NCI-H2081 (cell line): ENCODE measurements at places on chromosomes 5 and 9.

DNA sequence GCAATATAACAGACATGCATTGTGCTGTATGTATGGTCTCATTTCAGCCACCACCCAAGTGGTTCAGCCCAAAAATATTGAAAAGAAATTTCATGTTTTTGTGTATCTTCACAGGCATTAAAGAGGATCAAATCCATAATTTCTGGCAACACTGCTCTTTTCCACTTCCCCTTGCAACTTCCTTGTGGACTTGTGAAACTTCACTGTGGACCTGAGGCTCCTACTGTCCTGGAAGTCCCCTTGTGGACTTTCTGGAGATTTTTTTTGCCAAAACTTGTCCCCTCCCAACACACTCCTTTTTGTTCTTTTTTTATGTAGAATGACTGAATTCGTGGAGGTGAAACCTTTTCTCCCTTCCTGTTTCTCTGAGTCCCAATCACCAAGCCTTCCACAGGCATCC lies 14.3 kb downstream of the OTULINL start:
- no peak for DNase-seq

- DNase-seq: no peak
Measured at GRCh38 chr5:45692481-45692880, 3.7 kb downstream of the HCN1 start.

DNA sequence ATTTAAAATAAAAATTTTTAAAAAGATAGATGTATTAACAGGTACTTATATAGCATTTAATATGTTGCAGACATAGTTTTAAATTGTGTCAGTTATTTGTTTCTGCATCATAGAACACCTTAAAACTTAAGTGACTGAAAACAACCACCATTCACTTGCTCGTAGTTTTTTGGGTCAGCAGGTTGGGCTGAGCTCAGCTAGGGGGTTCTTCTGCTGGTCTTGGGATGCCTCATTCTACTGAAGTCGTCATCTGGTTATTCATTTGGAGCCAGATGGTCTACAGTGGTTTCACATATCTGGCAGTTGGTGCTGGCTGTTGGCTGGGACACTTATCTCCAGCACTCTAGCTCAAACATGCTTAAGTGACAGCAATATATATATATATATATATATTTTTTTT lies 29.6 kb downstream of the PSAT1 start:
- no peak for DNase-seq

DNA sequence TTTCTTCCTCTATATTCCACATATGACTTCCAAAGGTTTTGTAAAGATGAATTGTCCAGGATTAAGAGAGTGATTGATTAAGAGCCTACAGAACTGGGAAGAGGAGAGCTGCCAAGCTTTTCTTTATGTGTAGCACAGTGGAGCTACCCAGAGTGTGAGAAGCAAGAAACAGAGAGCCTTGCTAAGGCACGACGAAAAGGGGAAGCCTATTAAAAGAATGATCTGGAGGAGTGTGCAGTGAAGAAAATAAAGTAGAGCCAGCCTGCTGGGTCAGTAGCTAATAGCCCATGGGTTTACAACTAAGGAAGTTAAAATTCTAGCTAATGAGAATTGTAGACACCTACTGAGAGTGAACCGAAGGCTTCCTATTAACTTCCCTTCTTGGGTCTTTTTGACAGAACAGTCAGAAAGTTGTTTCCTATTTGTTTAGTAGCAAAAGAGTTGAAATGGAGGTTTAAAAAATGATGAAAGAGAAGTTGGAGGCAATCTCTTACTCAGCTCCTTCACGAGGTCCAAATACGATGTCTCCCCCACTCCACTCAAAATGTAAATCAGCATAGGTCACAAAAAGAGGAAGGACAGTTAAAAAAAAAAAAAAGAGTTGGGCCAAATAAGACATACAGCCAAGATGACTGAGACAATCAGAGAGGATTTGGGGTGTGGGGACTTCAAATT lies 957 bp upstream of the PRR16 start:
- DNase-seq: no peak

DNA sequence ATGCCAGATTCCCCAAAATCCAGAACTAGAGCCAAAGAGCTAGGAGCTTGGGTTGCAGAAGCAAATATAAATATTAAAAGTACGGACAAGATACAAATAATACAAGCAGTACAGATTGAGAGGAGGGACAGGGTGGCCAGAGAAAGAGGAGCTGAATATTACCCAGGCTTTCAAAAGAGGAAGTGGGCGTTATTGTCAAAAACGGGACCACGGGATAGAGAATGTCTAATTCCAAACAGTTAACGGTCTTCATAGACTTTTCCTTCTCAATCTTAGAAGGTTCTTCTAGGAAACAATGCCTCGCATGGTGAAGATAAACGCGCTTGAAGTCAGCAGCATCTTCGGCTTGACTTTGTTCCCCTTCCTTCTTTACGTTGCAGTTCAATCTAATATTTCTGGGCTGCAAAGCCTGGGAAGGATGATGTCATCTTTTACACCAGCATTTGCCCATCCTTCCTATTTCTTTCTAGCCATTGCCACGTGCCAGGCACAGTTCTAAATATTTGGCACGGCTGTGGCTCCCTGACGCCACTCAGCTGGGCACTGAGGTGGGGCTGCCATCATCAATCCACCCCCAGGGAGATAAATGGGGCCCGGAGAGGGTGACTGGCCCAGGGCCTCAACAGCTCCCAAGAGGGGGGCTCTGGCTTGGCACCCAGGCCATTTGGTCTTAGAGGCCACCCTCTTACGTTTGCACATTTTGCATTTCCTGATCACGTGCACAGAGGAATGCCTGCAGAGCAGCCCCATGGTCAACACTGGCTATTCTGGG lies 16.3 kb upstream of the OLFM1 start:
- no peak for DNase-seq

DNA sequence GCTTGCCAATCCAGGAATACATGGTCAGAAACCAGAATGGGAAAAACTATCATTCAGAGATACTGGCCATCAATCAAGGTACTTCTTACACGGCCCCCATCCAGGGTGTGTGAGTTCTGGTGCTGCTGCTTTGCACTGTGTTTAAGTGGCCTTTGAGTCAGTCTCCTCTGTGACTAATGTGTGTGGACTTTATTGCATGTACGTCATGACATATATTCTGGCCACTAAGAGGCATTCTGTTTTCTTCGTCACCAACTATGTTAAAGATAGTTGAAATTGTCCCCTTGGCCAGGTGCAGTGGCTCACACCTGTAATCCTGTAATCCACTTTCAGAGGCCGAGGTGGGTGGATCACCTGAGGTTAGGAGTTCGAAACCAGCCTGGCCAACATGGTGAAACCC lies 8.5 kb downstream of the EXOSC3 start:
- DNase-seq: no peak

- no peak for DNase-seq
Measured at GRCh38 chr5:154795235-154795596, 40.0 kb downstream of the LARP1 start.

DNA sequence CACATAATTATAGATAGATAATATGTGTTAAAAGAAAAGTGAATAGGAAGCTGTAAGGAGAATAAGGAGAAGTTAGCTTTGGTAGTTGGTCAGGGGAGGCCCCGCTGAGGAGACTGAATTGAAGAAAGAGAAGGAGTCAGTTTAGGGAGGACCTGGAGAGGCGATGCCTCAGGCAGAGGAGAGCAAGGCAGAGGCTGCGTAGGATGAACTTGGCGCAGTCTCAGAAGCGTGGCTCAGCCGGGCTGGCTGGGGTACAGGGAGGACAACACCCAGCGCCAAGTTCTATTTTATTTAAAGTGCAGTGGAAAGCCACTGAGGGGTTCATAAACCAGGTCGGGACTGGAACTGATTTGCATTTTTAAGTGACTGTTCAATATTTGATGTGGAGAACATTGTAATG lies 68.5 kb downstream of the PTCD2 start:
- DNase-seq: no peak

GRCh38 chr9:113997610-113998009 lies 80.5 kb downstream of the AMBP start:
- no peak for DNase-seq

DNA sequence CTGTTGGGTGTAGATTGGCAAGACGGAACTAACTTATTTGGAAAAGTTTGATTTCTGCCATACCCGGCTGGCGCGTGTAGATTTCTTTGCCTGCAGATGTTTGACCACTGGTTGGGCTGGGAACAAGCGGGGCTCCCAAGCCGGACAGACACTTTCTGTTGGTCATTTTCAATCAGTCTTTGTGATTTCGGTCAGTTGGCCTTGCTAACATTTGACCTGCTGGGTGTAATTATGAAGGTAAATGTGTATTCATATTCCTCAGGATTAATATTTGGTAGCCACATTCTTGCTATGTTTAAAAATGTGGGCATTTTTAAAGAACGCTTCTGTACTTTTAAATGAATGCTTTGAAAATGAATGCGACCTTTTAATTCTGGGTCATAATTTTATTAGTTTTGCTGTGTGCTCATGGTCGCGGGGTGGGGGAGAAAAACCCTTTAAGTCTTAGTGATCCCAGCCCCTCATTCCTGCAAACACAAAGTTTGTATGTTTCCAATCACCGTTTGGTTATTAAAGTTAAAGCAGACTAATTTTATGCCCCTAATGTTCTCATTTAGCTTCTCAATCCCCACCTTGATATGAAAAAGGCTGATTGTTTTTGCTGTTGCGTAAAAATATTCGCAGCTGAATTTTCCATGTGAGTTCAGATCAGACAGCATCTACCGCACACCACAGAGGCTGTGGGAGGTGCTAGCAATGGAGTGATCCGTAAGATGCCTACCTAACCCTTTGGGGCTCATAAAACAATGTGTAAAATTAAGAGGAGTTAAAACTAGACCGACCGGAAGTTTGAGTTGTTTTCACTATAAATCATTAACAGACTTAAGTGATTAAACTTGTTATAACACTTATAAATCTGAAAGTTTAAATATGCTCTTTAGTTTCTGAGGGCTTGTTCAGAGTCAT lies 1.5 kb downstream of the RASGRF2 start:
- DNase-seq: no peak

DNA sequence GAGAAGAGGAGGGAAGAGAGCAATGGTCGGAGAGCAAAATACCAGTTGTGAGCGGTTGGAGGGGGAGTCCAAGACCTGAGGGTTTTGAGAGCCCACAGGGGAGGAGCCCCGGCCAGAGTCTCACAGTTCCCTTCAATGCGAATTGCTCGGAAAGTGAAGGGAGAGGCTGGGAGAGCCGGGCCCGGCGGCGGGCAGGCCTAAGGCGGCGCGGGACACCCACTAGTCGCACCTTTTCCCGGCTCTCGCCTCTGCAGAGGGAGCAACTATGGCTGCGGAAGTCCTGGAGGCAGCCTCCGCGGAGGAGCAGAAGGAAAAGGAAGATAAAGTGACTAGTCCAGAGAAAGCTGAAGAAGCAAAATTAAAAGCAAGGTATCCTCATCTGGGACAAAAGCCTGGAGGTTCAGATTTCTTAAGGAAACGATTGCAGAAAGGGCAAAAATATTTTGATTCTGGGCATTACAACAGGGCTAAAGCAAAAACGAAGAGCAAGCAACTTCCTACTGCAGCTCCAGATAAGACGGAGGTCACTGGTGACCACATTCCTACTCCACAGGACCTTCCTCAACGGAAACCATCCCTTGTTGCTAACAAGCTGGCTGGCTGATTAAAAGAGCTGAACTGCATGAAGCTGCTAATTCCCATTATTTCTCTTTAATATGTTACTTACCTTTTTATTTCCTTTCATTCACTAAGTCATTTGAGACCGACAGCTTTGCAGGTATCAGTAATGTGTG lies 6.5 kb upstream of the BTNL3 start:
- no peak for DNase-seq

DNA sequence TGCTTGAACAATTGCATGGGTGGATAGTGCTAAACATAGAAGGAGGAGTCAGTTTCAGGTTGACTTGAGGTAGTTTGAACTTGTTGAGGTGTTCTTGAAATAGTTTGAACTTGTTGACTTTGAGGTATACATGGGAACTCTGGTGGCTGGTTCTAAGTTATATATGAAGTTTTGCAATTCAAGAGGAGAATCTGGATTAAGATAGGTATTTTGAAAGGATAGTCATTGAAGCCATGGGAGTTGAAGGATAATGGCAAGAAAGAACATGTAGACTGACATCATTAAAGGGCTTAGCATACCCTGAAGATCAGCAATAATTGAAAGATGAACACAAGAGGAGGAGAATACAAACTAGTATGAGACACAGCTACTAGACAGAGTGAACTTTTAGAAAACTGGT lies 181.9 kb upstream of the MRPS30 start:
- DNase-seq: no peak

GRCh38 chr5:37893434-37894134 lies 53.7 kb upstream of the GDNF start:
- no peak for DNase-seq

GRCh38 chr9:124770359-124771020 lies 621 bp downstream of the NR6A1 start:
- DNase-seq: no peak

DNA sequence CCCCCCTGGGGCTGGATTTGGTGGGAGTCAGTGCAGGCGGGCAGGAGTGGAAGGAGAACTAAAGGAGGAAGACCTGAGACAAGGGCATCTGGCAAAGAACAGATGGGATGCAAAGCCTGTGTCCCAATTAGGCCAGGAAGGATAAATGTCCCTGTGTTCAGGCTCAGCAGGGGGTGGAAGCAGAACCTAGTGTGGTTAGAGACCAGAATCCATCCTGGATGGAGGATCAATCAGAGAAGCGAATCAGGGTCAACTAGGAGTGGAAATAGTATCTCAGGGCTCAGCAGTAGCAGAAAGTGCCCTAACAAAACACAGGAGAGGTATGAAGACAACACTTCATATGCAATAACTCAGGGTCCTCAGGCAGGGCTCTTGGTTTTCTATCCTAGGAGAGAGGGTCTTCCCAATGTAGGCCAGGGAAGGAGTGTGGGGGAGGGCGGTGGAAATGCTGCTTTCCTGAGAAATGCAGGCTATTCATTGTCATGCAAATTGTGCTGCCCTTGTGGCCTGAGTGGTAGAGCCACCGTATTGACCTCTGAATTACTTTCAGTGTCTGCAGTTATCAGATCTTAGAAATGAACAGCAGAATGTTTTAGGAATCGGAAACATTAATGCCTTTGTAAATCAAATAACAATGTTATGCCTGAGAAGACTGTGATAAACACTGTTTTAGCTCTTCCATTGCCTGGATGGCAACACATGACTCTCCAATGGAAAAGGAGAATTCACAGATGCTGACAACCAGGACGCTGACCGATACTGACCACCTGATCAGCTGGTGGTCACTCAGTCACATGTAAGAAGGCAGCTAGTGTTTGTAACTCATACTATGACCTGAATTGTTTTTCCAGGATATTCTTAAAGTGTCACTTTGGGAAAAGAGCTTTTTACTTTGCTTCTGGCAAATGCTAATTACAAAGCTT lies 323.6 kb downstream of the SEMA5A start:
- DNase-seq: no peak

DNA sequence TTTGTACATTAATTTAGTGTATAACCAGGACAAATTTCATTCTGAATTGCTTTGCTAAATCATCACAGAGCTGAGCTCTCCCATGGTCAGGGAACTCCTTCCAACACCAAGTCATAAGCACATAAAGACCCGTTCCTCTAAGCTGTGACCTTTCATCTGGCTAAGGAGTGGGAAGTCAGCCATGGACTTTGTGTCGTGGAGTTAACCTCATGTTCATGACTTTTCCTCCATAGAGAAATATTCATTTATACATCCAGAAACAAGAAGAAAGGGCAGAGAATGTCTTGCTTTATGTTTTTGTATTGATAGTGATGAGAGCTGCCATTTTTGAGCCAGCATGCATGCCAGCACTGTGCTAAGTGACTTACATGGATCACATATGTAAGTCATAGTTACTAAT lies 97.5 kb downstream of the INIP start:
- DNase-seq: no peak
